ENCODE measurements at places on chromosomes 7 and 10.

DNA sequence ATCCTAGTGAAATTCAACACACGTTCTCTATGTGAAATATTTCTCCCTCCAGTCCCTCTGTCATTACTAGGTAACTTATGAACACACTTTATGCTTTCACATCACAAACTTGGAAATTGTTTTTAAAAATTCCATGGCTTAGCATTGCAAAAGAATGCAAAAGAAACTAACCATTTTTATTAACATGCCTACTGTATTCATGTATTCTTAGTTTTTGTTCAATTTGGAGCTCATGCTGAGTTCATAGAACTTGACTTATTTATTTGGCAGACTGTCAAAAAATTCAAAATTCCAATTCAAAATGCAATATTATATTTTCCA, 155.0 kb upstream of the SEMA3C start:
- no peak for DNase-seq

GRCh38 chr7:1460821-1461645, 1.8 kb upstream of the MICALL2 start:
- no peak for DNase-seq

GRCh38 chr7:128160296-128160695, 80.8 kb upstream of the LEP start:
- peak; percentile 22 for DNase-seq

- no peak for DNase-seq
Observed at GRCh38 chr7:99928188-99928587, 1.2 kb downstream of the GJC3 start.

- DNase-seq, result no peak
Observed at GRCh38 chr10:116198676-116199035, 74.3 kb downstream of the GFRA1 start.

DNA sequence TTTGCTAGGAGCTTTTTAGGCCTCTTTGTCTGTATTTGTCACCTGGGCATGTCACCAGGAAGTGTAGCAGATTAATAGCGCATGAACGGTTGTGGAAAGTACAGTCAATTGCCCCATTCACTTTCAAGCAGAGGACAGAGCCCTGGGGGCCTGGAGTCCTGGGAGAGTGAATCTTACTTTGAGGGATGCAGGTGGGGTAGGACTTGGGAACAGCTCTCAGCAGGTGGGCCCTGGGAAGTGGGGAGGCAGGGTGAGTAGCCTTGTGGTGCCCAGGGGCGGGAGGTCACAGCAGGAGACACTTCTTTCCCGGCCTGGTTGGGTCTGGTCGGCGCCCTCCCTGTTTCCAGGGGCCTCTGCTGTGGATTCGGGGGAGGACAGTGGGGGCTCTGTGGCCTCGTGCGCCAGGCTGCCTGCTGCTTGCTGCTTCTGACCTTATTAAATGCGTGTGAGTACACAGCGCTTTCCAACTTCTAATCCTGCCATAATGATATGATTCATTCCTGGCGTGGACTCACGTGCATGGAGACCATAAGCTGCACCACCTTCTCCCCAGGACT, 51.6 kb upstream of the AQP1 start:
- DNase-seq, result no peak

DNA sequence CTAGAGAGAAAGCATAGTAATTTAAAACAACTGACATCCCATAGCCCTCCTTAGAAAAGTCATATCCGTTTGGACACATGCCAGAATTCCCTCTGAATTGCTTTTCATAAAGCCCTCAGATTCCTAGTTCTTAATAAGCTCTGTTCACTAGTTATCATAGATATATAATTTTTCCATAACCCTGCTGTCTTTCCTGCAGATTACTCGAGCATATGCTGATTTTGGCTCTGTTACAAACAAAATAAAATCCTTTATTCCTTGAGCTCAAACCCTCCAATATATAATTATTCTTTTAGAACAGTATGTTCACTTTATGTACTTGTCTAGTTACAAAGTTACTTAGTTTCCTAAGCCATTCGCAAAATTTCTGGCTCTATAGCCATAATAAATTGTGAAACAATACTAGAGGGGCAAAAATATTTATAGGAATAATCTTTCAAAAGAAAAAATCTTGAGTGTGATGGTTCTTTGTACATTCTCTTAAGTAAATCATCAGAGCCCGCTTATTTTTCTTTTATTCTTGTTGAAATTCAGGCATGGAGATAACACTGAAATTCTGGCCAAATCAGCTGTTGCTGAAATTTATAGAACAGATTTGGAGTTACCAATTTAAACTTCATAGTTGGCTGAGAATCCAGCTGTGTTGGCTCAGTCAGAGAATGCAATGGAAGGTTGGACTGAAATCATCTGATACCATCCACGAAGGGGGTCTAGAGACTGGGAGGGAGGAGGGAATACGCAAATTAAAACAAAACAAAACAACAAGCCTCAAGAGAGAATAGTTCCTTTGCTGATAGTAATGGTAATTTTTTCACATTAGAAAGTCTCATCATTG, 146.1 kb upstream of the TMEM196 start:
- no peak for DNase-seq

DNA sequence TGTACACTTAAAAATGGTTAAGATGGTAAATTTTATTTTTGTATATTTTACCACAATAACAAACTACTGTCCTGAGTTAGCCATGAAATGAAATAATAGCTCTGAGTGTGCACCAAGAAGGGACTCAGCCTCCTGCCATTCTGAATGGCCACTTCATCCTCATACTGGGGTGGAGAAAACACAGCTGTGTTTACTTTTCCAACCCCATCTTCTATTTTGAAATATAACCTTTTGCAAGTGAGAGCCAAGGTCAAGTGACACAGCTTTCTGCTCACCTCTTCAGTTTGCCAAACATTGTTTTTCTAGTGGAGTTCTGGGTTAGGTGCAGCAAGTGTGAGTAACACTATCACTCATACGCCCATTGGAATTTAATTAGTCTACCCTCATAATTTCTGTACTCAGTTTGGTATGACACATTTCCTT, 107.4 kb upstream of the GLCCI1 start:
- DNase-seq, result no peak

DNA sequence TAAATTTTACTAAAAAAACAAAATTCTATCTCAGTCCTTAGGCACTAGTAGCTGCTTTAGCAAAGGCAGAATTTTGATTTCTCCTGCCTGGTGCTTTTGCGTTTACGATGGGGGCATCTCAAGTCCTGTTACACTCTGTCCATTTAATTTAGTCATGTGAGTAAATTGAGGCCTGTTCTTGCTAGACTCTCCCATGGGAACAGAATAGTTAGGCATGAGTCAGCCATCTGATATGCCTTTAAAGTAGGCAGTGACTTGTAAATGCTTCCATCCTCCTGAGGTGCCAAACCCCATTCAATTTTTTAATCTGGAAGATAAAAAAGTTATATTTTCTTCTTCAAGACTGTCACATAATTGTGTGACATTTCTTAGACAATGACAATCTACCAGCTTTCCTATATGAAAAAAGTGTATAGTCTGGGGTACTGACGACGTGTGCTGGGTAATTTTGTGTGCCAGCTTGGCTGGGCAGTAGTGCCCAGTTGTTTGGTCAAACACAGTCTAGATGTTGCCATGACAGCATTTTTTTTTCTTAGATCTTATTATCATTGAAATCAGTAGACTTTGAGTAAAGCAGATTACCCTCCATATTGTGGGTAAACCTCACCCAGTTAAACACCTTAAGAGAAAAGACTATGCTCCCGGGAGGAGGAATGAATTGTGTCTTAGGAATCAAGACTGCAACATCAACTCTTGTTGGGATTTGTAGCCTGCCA, 603.4 kb downstream of the SORCS1 start:
- DNase-seq, result peak; percentile 65

DNA sequence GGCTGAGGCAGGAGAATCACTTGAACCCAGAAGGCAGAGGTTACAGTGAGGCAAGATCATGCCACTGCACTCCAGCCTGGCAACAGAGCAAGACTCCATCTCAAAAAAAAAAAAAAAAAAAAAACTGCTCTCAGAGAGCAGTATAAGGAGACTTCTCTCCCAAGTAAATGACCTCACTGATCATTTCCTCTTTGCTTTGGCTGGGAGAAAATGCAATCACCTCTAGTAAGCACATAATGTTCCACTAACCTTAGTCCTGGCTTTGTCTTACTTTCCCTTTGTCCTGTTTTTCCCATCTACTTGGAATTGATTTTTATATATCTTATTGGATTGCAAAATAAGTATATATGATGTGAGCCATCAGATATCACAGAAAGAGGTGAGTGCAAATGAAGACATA, 2.5 kb downstream of the SLC25A13 start:
- no peak for DNase-seq

DNA sequence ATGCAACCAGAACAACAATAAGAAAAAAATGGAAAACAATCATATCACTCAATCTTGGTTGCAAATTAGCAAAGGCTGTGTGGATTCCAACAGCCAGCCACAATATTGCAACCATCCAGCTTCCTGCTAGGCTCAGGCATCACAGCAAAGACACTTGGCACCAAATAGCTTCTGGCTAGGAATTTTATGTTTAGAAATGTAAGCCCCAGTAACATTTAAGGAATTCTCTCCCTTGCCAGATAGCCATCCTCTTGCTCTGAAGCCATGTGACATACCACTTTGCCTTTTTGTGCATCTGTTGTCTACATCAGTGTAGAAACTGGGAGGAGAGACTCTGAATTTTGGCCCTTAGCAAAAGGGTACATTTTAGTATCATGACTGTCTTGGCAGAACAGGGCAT, 22.2 kb downstream of the MKX start:
- DNase-seq, result no peak

DNA sequence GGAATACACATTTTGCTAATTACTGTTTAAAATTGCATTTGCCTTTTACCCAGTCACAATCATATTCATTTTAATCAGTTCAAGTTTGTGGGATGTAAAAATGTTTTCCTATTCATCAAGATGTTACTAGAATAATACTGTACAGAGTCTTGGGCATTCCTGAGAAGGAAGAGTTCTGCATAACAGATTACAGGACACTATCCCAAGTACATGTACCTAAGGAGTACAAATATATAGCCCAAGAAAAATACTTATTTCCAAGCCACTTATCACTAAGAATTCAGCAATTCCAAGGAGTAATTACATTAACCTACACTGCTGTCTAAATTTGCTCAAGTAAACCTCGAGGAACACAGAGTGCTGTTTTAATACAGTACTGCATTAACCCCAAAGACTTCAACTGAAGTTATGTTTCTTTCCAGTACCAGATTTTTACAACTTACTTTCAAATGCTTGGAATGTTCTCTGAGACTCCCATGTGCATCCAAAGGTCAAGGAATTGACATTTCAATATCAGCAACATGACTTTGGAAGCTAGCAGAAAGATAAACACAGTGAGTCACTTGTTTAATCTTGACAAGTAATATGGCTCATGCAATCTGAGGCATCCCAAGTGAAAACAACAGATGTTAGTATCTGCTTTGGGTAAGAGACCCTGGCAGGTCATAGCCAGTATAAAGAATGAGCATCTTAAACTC, 125.4 kb upstream of the BET1 start:
- DNase-seq, result no peak

DNA sequence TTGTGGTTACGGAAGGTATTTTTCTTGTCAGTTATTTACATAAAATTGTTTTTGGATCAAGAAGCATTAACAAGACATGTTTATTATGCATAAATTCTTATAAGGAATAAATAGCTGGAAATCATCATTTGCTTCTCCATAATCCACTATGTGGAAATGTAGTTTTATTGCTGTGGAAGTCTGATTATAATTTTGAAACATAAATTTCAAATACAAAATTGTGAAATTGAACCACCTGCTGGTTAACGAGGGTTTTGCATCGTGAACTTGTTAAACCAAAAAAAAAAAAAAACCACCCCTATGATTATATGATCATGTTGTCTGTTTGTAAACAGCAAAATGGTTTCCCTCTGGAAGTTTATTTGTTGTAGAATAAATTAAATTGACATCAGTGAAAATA, 25.9 kb downstream of the ABRAXAS2 start:
- no peak for DNase-seq

DNA sequence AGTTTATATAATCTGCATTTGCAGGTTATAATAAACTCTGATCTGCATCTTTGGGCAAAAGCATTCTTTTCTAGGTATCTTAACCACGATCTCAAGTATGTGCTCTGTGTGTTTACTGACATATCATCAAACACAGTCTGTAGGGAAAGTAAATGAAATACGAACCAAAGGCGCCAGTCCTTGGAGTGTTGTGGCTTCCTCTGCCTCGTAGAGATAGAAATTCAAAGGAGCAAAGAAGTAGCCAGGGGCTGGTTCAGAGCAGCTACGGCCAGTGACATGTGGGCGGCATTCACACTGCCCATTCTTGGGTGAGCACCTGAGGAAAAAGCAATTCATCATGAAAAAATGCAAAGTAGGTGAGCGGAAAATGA, 38.7 kb downstream of the LAMB4 start:
- peak; percentile 80 for DNase-seq

DNA sequence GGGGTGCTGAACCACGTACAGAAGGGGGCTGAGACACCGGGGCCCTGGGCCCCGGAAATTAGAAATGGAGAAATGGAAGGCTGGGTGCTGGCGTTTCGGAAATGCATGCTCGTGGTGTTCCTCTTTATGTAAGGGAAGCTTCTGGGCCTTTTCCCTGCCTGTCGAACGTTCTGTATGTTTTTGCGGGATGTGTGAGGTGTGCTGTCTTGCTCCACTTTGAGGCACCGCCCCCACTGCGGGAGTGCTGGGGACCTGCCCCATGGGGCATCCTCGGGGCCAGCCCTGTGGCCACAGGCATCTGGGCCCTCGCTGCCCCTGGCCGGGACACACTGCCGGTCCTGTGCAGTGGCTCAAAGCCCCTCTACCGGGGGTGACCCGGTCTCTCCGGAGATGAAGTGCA, 1.7 kb upstream of the VENTX start:
- DNase-seq, result no peak

GRCh38 chr10:103843045-103843444, 12.3 kb downstream of the SH3PXD2A start:
- no peak for DNase-seq

DNA sequence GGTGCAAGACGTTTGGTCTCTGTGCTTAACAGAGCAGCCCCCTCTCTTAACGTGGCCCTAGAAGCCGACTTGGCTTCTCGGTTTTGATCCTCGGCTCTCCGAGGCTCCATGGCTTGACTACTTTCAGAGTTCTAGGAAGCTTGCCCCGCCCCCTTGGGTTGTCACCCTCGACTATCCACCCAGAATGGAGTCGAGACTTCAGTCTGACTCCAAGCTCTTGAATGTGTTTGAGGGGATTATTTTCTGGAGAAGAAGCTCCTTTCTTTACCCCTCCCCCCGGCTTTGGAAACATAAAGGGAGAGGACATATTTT, 448 bp downstream of the SEC24C start:
- DNase-seq, result no peak

GRCh38 chr7:28999895-29000716, 42.0 kb upstream of the TRIL start:
- DNase-seq, result peak; percentile 42

DNA sequence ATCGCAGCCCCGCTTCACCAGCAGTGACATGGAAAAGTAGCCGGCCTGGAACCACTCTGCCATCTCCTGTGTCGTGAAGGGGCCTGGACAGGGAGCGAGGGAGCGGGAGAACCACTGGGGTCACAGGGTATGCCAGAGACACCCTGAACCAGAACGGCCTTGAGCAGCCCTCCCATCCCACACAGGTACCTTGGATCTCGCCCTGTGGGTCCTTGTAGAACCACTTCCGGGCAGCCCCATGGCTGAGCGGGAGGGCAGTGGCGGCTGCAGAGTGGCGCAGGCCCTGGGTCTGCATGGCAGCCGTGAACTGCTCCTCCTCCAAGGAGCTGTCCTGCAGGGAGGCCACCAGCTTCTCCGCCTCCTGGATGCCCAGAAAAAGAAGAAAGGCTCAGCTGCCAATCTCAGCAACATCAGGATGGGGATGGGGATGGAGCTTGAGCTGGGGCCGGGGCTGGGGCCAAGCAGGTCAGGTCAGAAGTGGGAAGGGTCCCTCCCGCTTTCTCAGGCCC, 9.5 kb downstream of the GIGYF1 start:
- DNase-seq, result no peak
